ENCODE measurements at places on chromosomes 11 and 22.

GRCh38 chr11:84313830-84314359 is 1027.7 kb upstream of the CCDC90B start:
- DNase-seq, result no peak

- no peak for DNase-seq
These were observed 6.7 kb downstream of the CCDC87 start for GRCh38 chr11:66586136-66586535.

GRCh38 chr11:83865636-83866461 is 579.7 kb upstream of the CCDC90B start:
- DNase-seq, result no peak

GRCh38 chr11:26909515-26909914 is 84.4 kb upstream of the FIBIN start:
- DNase-seq, result no peak

- no peak for DNase-seq
These were observed 107.7 kb downstream of the CTTN start for GRCh38 chr11:70505761-70506657.

DNA sequence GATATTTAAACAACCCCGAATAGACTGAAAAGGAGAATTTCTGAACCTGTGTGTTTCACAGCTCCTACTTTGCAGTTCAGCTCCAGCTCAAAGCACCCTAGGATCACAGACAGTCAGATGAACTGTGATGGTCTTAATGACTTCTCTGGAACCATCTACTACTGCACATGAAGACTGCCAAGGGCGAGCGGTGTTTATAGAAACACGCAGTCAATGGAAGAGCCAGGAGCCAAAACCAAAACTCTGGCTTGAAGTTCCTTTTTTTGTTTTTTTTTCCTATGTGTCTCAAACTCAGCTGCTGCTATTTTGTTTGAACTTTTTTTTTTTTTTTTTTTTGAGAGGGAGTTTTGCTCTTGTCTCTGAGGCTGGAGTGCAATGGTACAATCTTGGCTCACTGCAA is 382.6 kb upstream of the SYN3 start:
- DNase-seq, result no peak

GRCh38 chr11:1500466-1501420 is 14.2 kb upstream of the MOB2 start:
- no peak for DNase-seq

DNA sequence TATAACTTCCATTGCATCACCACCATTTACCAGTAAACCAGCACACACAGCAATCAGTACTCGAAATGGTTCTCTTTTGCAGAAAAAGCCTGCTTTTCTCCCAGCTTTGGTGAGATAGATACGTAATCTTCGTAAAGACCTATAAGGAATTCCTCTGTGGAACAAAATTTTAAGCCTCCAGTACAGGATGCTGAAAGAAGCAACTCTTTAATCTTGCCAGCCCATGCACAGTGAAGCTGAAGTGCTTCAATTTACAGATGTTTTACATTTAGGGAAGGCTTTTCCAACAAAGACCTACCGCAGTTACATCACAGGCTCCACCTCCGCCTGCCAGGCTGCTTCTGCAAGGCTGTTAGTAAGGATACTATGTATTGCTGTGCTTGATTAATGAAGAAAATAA is 1.9 kb downstream of the ELMOD1 start:
- DNase-seq, result no peak

GRCh38 chr22:28316014-28316413 is 363.6 kb downstream of the TTC28 start:
- no peak for DNase-seq

DNA sequence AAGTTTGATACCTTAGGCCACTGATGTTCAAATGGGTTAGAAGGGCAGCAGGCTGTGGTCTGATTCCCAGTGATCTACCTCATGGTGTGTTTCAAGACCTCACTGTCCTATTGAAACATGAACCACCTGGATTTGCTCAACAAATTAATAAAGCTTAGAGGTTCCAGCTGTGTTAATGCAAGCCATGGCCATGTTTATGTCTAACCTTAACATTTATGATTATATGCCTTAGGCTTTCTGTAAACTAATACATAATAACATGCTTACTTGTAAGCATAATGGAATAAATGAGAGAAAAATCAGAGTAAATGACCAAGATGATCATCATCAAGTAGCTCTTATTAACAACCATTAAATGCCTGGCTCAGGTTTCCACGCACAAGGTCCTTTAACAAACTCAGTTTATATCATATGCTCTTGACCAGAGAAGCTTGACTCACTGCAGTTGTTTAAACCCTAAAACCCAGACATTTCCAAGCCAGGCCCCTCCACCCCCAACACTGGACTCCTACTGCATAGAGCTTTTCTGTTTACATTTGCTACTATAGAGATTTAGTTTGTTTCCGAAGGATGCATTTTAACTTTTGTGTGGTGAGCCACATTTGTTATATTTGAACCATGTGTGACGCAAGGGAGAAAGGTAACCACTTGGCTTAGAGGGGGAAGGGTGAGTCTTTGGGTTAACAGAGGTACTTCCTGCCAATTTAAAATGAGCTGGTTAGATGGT is 43.7 kb downstream of the KREMEN1 start:
- no peak for DNase-seq

DNA sequence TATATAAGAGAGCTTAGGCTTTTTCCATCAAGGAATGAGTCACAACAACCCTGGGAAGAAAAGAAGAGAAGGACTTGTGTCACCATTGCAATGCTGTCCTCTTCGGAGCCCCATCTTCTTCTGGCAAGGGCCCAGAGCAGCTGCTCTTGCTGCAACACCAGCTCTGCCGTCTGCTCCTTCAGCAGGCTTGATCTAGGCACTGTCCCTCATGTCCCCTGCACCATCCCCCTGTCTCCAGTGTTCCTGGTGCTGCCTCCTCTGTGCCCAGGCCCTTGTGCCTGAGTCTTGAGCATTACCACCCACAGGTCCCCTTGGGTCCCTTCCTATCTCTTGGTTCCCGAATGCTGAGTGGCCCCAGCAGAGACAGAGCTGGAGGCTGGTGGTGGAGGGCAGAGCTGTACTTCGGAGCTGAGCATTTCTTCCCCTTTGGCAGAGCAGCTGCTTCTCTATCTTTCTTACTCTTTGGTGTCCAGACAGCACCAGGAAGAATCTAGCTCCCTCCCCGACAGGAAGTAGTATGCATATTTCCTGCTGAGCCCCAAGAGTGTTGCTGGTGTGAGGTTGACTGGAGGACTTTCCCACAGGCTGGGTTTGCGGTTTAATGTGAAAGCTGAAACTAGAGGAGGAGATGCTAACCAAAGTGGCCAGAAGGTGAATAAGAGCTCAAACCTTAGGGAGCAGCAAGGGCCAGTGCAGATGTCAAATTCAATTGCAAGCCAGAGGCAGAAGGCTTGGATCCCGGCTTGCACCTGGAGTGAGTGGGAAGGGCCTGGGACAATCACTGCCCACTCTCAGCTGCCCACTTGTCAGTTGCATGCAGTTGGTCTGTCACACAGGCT is 27.8 kb downstream of the WEE1 start:
- no peak for DNase-seq

DNA sequence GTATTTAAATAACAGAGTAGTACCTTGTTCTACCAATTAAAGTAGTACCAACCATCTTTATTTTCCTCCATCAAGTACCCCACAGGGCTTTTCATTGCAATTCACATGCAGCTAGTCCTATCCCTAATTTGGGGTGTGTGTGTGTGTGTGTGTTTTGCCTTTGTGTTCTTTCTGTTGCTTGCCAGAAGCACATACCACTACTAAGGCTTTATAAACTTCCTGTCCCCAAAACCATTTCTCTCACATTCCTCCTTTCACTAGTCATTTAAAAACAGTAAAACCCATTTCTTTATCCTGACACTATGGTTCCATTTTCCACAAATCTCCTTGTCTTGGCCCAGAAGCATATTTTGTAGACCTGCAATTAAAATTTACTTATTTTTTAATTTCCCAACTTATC is 54.6 kb downstream of the SLC36A4 start:
- no peak for DNase-seq

DNA sequence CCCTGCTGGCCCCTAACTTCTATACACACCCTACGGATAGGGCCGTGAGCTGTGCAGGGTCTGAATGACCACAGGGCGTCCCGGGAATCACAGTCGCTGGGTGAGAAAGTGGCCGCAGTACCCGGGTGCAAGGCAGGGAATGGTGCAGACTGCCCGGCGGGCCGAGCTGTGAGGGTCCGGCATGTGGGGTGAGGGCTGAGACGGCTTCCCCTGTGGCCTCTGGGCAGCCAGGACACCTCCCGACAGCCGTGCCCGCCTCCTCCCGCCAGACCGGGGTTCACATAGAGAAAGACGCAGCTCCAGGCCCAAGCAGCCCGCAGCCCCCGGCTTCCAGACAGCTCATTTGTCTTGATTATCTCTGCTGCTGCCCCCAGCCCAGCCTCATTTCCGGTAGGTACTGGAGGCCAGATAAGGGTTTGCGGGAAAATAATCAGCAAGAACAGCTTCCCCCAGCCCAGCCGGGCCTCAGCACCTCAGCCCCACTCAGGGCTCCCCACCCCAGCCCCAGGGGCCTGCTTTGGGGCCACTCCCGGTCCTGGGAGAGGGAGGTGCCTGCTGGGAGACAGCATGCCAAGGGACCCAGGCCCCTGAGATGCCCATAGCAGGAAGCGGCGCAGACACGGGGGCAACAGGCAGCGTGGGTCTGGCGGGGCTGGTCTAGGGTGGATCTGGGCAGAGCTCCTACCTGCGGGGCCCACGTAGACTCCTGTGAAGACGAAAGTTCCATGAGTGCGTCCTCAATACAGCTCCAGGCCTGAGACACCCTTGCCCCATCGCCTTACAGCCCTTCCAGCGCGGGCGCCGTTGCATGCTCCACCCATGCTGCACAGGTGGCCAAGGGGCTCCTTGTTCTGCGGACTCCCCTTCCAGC is 123.1 kb downstream of the BRD1 start:
- DNase-seq, result peak; percentile 58

GRCh38 chr11:128308794-128309193 is 278.6 kb downstream of the ETS1 start:
- no peak for DNase-seq

- DNase-seq, result no peak
These were observed 92.6 kb downstream of the SWAP70 start for GRCh38 chr11:9756461-9756860.

Measured in left forelimb (tissue), 1 donor.